ENCODE measurements at places on chromosomes 16 and 17.

DNA sequence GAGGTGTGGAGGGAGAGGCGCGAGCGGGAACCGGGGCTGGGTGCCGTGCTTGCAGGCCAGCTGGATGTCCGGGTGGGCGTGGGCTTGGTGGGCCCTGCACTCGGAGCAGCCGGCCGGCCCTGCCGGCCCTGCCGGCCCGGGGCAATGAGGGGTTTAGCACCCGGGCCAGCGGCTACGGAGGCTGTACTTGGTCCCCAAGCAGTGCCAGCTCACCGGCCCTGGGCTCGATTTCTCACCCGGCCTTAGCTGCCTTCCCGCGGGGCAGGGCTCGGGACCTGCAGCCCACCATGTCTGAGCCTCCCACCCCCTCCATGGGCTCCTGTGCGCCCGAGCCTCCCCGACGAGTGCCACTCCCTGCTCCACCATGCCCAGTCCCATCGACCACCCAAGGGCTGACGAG is 24.7 kb upstream of the GPATCH8 start:
- no peak for DNase-seq

- no peak for DNase-seq
Measured at GRCh38 chr17:4422864-4423263, 10.9 kb upstream of the SPNS3 start.

DNA sequence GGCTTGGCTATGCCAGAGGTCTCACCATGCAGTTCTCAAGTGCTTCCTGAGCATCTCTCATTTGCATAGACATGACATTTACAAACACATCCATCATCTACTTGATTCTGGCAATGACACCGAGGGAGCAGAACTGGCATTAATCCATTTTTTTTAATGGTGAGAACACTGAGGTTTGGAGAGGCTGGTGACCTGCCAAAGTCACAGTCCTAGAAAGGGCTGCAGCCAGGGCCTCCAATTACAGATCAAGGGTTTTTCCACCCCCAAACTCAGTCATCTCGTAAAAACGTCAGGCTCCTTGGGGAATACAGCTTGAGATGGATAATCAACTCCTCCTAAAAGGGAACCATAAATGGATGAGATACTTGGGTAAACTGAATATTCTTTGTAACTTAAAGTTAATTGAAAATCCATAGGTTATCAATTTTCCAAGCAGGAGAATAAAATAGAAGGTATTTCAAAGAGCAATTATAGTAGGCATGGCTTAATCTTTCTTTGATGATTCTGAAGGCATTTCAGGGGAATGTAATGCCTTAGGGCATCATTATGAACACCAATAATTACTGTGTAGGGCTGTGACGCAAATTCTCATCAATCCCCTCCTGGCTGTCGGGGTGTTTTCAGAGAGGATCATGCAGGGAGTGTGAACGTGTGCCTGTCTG is 9.4 kb upstream of the MEOX1 start:
- no peak for DNase-seq

DNA sequence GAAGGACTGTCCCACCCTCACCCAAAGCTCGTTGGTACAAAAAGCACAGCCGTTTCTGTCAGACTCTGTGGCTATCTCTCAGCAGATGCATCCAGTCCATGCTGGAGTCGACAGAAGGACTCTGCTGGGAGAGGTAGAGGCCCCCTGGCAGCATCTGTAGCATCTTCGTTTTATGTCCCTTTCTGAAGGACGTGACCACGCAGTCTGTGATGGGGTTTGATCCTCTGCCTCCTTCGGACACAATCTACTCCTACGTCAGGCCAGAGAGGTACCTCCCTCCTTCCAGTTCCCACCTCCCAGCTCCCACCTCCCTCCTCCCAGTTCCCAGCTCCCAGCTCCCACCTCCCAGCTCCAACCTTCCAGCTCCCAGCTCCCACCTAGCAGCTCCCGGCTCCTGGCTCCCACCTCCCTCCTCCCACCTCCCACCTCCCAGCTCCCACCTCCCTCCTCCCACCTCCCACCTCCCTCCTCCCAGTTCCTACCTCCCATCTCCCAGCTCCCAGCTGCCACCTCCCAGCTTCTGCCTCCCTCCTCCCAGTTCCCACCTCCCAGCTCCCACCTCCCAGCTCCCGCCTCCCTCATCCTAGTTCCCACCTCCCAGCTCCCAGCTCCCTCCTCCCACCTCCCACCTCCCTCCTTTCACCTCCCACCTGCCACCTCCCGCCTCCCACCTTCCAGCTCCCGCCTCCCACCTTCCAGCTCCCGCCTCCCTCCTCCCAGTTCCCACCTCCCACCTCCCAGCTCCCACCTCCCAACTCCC is 11.4 kb upstream of the MC1R start:
- no peak for DNase-seq

DNA sequence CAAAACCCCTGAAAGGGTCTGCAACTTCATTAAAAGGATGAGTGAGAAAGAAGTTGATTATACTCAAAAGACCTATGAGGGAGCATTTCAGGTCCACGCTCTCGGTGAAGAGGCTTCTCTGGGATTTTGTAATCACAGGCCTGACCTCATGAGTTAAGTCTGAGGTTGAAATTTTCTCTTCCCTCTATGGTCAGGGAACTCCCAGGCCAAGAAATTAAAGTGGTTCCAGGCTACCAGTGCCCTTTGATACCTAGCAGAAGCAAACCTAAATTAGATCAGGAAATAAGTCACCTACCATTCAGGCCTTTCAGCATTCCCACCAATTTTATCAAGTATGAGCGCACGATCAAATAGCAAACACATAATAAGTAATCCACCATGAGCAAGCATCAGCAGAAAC is 27.9 kb downstream of the MBTD1 start:
- DNase-seq: no peak

DNA sequence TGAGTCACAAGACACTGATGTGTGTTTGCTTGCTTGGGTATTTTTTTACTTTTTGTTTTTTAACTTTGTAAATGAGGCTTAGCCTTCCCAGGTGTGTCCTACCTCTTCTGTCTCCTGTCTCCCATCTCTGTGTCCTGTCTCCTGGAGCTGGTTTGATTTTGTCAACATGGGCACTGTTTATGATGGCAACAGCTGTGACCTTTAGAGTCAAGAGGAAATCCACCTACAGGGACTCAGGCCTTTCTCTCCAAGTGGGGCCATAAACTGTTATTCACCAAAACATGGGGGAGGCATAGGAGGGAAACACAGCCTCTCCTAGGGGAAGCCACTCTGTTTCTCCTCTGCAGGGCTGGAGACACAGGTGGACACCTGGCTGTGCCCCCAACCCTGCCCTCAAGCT is 13.1 kb upstream of the PLCG2 start:
- no peak for DNase-seq

DNA sequence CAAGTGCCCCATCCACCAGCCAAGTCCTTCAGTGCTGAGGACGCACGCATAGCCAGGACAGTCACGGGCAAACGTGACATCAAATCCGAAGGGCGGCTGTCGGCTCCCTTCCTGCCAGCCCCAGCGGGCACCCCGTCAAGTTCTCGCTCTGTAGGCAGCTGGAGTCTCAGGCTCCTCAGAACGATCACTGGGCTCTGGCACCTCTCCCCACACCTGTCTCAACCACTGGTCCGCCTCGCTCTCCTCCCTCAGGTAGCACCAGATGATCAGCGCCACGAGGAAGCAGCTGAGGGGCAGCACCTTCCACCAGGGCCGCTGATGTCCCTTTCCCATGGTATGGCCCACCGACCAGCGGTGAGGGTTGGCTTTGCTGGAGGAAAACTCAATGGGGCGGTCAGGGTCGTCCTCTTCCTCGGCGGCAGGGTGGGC is 422 bp downstream of the UQCC4 start:
- DNase-seq: no peak

DNA sequence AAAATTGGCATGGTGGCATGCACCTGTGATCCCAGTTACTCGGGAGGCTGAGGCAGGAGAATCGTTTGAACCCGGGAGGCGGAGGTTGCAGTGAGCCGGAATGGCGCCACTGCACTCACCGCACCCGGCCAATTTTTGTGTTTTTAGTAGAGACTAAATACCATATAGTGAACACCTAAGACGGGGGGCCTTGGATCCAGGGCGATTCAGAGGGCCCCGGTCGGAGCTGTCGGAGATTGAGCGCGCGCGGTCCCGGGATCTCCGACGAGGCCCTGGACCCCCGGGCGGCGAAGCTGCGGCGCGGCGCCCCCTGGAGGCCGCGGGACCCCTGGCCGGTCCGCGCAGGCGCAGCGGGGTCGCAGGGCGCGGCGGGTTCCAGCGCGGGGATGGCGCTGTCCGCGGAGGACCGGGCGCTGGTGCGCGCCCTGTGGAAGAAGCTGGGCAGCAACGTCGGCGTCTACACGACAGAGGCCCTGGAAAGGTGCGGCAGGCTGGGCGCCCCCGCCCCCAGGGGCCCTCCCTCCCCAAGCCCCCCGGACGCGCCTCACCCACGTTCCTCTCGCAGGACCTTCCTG is at the start of gene HBQ1:
HBQ1 (plus strand) TSS at position 359 of the 575 bp plus-strand sequence; CDS start at position 387, 28 bp downstream.
- DNase-seq: no peak

- DNase-seq: no peak
Measured at GRCh38 chr16:88003316-88003715, 52.1 kb downstream of the BANP start.

GRCh38 chr16:11232852-11233726 is 22.9 kb downstream of the SOCS1 start:
- peak; percentile 82 for DNase-seq
